CD14-positive monocyte (primary cell): ENCODE measurements at places on chromosomes 5 and 9. TPM values are rescaled to one million over a fixed set of nuclear protein-coding genes. Genes with fewer than 3 reads are reported as not detected.

DNA sequence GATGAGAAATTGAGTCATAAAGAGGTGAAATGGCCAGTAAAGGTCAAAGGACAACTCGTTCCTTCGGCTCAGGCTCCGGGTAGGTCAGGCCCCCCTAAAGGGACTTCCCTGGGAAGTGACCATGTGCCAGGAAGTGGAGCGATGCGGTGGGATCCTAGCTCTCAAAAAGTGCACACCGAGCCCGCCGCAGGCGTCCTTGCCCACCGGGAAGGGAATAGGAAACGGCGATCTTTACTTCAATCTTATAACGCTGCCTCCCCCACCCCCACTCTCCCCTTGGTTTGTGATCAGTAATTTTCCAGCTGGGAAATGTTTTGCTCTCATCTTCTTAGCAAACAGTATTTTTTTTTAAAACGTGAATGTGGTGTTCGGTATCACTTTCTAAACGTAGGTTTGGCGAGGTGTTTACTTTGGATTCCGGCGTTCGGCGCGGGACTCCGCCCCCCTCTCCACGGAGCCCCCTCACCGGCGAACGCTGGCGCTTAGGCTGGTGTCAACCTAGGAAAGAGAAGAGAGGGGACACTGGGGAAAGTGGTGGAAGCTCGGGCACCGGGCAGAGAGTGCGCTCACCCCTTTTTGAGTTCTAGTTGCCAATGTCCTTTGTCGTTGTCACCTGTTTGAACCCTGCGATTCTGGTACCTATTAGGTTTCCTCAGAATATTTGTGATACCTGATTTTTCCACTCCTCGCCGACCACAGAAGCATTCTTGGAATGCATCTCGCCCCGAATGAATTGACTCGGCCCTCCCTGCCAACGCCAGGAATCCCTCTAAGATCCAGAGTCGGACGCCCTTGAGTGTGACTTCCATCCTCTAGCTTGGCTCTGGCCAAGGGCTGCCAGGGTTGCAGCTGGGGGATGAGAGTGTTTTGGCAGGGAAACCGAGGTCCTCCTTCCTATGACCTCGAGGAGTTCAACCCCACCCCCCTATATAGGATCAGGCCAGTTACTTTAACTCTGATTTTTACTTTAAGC lies 1.8 kb upstream of the KLF4 start:
- peak; percentile 53 for DNase-seq

DNA sequence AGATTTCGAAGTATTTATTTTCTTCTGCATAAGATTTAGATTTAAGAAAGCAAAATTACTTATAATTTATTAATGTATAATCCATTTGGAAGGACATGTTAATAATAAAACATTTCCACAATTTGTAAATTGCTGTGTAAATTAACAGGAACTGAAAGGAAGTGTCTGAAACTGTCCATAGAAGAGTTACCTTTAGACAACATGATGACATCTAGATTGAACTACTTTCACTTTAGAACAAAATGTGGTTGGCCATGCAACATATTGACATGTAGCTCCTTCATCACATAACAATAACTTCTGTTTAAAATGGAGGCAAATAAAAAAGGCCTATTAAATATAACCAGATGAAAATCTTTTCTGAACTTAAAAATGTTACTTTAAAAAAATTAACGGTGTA lies 1849.5 kb upstream of the ACO1 start:
- no peak for DNase-seq

DNA sequence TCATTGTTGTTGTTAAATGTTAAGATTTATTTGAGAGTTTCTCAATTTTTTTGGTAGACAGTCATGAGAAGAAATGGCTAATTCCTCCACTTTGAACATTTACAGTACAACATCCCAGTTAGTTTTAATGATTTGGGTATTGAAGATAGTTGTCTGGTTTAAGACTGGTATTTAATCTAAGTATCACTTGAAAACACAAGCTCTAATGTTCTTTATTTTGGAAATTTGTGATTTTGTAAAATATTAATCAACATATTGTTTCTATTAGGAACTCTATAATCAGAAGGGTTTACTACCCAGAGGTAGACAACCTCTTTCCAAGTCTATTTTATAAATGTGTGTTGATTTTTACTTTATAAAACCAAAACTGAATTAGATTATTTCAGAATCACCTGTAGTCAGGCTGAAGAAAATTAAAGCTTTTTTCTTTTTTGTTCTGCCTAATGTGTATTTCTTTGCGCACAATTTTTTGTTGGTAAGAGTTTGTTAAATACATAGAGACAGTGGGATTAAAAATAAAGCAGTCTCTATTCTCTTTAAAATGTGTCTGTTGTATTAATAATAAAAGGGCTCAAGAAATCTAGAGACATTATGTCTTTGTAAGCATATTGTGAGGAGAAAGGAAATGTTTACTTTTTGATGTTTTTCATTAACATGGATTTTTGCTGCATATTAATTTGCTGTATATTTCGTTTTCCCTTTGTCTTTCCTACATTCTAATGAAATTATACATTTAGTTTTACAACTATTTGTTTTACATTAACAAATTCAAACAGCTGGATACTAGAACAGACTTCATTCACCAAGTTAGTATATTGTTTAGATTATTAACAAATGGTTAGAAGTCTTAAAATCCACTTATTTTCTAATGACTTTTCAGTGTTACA lies 3.9 kb upstream of the PURA start:
- no peak for DNase-seq

CCDC192 gene
- polyA plus RNA-seq = not detected

DNA sequence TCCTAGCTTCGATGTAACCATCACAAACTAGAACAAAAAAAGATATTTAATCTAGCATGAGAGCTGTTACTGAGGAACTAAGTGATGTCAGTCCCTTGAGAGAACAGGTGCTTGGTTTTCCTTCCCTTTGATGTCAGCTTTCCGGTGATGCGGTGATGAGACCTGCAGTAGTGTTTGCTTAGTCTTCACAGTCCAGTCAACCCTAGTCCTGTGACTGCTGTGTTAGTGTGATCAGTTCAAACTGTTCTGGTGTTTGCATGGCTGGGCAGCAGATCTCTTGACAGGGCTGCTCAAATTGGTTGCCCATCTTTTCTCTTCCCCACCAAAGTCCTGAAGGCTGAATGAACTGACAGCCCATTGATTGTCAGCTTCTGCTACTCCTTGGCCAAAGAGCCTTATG lies 608.6 kb upstream of the DAB2 start:
- no peak for DNase-seq

GRCh38 chr5:17430241-17430640 lies 67.8 kb upstream of the TAF11L2 start:
- DNase-seq = no peak

LRRC70 gene
- polyA plus RNA-seq = 0.23 TPM

- peak; percentile 30 for DNase-seq
These were observed 25.2 kb downstream of the TMEM252 start for GRCh38 chr9:68515326-68516017.

SEMA5A gene
- not detected for polyA plus RNA-seq

DNA sequence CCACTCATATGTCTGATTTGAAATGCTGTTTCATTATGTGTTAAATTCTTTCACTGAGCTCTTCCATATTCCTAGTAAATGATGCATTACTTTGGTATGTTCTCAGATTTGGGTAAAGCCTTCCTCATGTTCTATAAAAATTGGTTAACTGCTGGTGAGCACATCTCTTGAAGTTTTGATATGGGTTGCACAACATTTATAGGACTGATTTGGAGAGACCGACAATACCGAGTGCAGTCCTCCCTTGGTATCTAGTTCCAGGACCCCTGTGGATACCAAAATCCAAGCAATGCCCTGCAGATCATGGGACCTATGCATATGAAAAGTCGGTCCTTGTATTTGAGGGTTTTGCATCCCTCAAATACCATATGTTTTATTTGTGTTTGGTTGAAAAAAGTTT lies 37.8 kb downstream of the WDR36 start:
- DNase-seq = no peak

DNA sequence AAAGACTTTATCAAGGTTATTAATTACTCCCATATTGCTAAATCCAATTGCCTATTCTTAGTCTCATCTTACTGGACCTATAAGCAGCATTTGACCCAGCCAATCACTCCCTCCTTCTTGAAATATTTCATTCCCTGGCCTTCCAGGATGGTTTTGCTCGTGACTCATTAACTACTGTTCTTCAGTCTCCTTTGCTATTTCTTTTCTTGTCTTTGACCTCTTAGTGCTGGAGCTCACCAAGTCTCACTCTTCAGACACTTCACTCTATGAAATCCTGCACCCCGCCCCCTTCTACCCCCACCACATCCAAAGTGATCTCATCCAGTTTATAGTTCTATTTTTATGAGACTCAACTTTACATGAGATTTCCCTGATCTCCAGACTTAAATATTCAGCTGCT lies 803.1 kb upstream of the WWC1 start:
- no peak for DNase-seq
